T-helper 22 cell (primary cell): ENCODE measurements at places on chromosomes 5 and 9.

- DNase-seq, result no peak
These were observed 191.0 kb upstream of the ADAMTS16 start for GRCh38 chr5:4949108-4949507.

DNA sequence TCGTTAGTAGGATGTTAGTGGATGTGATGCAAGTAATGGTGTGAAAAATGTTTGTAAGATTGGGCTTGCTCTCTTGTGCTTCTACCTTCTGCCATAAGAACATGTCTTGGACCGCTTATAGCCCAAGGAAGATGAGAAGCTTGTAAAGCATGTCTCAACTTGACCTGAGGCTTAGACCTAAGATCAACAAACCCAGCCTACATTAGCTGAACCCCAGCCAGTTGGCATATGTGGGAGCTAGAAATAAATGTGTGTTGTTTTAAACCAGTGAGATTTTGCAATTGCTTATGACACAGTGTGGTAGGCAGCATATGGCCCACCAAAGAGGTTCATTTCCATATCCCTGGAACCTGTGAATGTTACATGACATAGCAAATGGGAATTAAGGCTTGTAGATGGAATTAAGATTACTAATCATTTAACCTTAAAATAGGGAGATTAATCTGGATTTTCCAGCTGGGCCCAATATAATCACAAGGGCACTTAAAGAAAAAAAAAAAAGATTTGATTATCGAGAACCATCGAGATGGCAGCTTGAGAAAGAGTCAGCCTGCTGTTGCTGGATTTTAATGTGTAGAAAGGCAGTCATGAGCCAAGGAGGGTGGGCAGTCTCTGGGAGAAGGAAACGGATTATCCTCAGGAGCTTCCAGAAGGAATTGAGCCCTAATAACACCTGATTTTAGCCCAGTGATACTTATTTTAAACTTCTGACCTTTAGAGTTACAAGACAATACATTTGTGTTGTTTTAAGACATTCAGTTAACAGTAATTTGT lies 27.3 kb upstream of the EDIL3 start:
- no peak for DNase-seq

DNA sequence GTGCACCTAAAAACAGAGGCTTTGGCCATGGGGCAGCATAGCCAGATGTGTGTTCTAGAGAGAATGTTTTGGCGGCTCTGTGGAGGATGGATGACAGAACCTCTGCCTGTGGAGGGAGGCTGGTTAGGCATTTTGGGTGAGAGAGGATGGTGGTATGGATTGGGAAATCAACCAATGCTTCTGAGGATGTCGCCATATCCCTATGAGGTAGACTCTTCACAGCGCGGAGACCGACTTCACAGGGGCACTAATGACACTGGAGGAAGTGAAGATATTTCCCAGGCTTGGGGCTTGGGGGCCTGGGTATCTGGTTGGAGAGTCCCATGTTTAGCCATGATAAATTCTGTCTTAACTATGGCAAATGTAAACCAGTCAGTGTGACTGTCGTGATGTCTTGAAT lies 140.6 kb upstream of the KLF4 start:
- no peak for DNase-seq

- no peak for DNase-seq
These were observed 32.1 kb downstream of the SMARCA2 start for GRCh38 chr9:2047144-2047671.

GRCh38 chr5:4199049-4199841 lies 603.6 kb downstream of the IRX1 start:
- DNase-seq, result no peak

DNA sequence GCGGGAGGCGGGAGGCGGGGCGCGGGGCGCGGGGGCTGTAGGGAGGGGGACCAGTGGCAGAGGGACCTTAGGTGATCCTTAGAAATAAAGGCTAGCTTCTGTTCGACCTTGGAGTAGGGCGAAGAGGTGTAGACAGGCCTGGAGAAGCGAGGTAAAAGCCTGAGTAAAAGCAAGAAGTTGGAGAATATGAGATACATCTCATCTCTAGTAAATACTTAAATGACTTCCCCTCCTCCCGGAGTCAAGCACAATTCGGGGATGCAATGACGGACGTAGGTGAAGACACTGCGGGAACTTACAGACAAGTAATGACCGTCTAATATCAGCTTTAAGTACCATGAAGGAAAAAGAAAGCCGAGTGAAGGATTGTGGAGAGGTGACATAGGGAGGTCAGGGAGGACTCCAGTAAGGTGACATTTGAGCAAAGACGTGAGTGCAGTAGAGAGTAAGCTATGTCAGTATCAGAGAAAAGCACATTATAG lies 466 bp downstream of the SMC2 start:
- DNase-seq, result no peak

GRCh38 chr5:80738466-80738865 lies 83.7 kb upstream of the DHFR start:
- no peak for DNase-seq

DNA sequence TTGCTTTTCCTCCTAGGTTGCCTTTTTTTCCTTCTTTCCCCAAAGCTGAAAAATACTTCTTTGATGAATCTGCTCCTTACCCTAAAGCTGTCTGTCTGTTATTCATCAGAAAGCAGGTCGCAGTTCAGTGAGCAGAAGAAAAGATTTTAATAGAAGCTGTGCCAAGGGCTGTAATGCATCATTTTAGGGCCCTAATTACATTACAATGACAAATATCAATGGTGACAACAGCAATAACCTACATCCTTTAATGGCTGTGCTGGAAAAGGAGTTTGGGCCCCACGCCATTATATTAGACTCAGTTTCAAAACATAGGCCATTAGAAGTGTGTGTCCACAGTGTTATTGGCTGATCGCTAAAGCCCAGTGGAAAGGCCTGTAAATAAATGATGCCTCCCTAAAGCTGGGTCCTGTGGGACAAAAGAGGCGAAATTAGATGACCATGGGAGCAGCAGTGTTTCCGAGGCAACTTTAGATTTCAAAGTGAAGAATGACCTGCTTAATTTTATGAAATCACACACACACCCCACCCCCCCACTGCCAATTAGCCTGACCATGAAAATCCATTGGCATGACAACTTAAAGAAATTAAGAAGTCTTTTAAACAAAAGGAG lies 38.4 kb downstream of the TLE4 start:
- no peak for DNase-seq

- no peak for DNase-seq
These were observed 206.6 kb downstream of the PALM2AKAP2 start for GRCh38 chr9:109986521-109986991.

DNA sequence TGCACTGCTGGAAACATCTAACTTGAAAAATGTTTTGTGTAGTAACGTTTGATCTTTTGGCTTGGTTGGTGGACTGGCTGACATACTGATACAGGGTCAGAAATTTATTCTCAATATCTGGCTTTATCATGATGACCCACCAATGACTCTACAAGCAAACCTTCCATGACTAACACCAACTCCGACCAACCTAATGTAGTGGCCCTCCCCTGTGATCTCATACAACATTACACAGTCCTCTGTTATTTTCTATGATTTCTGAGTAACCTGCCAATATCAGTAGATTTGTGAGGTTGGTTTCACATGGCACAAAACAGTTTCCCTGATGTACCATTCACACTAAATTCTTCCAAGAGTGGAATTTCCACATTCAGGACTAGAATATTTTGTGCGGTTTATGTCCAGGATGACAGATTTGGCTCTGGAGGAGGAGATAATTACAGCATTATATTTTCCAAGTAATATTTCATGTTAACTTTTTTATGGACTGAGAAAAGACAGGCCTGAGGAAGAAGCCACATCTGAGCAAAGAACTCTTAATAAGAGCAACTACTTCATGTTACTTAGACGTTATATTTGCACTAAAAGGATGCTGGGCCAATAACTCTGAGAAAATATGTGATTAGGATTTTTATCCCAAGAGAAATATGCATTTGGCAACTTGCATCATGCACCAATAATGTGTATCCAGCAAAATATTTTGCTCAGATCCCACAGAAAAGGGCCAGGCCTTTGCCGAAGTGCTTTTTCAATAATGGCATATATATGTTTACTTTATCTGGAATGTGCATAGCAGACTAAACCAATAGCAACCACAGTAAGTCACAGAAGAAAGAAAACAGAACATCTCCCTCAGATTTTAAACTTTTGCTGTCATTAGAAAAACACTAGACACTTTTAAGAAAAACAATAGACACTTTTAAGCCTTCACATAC lies 273.4 kb downstream of the KCNN2 start:
- no peak for DNase-seq

DNA sequence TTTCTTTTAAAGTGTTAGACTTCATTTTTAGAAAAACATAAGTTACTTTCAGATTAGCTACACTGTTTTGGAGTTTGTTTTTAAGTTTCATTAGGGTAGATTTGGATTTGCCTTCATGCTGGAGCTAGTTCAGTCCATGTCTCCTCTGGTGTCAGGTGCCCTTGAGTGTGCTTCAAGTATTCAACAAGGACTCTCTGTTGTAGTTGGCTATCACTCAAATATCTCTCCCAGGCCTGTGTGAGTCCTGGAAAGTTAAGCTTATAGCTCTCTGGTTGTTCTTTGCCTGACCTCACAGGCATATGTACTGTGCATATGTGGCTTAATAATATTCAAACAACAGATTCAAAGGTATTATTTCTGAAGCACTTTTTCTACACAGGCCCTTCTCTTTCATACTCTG lies 45.4 kb downstream of the PTBP3 start:
- no peak for DNase-seq

- no peak for DNase-seq
These were observed 142.8 kb upstream of the IFNE start for GRCh38 chr9:21624675-21625644.

GRCh38 chr5:15261269-15261995 lies 238.5 kb upstream of the FBXL7 start:
- DNase-seq, result no peak

DNA sequence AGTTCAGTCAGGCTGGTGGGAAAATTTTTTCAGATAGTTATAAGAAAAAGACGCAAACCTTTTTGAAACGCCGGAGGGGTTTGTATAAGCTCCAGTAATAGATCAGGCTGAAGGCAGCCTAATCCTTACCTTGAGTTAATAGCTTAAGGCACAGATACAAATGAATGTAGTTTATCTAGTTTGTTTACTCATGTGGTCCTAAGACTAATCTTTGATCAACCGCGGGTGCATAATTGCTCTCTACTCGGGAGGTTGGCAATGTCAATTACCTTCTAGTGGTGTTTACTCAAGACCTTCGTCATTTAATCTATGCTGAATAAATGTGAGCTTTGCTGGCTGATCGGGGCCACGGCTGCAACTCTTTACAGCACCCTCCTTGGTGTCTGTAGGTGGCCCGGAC lies 665 bp upstream of the INSL4 start:
- no peak for DNase-seq

- peak; percentile 13 for DNase-seq
These were observed 923 bp upstream of the ZBTB5 start for GRCh38 chr9:37466037-37466709.

DNA sequence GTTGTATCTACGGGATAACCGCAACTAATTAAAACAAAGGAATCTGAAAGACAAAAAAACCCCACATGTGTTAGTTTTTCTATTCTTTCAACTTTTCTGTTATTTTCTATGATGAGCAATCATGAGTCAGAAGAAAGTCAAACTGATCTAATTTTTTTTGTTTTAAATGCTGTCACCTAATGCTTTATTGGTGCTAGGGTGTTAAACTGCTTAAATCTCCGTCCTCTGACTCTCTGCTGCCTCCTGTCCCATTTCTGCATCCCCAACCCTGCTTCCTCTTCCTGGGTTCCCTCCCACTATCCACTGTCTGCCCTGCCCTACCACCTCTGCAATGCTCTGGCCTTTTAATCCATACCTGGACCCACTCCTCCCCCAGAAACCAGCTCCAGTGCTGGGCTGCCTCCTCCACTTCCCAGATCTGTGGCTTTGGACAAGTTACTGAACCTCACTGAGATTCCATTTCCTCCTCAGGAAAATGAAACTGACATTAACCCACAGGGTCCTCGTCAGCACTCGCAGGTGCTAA lies 15.7 kb downstream of the PTPN3 start:
- DNase-seq, result no peak

GRCh38 chr9:83966209-83966582 lies 13.8 kb downstream of the HNRNPK start:
- no peak for DNase-seq

- no peak for DNase-seq
These were observed 355.9 kb downstream of the PRELID2 start for GRCh38 chr5:145479271-145479670.

DNA sequence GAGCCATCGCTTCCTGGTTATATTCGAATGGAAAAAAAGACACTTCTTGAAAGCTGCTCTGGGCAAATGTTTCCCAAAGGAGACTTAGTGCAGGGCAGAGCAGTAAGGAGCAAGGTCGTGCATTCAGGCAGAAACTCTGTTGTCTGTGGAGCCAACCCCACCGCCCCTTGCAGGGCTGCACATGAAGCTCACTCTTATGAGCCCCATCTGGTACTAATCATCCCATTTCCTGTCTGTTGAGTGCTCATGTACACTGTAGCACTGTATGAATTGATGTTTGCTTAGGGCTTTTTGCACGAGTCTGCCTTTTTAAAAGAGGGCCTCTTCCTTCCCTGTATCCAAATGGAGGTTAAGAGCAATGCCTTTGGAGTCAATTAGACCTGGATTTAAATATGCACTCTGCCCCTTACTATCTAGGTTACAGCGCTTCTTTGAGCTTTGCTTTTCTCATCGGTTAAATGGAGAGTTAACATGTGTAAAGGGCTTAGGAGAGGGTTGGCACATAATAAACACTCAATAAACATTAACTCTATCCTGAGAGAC lies 25.4 kb downstream of the HMHB1 start:
- DNase-seq, result no peak

DNA sequence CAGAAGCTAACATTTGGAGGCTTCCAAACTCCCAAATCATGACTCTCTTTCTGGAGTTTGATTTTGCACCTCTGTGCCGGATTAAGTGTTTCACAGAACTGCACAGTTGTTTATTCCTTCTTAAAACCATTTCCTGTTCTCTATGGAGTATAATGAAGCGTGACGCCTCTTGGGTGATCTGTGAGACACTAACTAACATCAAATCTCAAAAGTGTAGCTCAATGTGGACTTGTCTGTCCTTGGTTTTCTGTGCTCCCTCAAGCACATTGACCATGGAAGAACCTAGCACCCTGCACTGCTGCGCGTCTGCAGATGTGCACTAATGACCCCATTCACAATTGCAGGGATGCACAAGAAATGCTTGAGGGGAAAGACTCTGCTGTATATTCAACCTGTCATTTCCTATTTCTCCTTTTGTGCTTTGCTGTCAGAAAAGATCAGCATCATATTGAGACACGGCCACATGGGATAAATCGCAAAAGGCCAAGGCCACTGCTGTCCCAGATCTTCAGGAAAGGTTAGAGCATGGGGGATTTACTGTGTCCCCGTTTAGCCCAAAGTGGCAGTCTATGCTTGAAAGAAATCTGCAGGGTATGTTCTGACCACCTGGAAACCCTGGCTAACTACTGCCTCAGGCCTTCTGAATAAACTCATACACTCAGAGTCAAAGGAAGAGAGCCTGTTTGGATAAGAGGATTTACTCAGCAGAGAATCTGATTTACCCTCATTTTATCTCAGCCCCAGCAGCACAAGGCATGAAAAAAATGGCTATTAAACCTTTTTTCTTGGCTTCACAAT lies 109.6 kb downstream of the BAAT start:
- DNase-seq, result no peak

- DNase-seq, result no peak
These were observed 951.1 kb upstream of the DMAC1 start for GRCh38 chr9:8750639-8751051.
